Spinal cord (tissue), 10 donors: ENCODE measurements at places on chromosomes 2 and 18.

DNA sequence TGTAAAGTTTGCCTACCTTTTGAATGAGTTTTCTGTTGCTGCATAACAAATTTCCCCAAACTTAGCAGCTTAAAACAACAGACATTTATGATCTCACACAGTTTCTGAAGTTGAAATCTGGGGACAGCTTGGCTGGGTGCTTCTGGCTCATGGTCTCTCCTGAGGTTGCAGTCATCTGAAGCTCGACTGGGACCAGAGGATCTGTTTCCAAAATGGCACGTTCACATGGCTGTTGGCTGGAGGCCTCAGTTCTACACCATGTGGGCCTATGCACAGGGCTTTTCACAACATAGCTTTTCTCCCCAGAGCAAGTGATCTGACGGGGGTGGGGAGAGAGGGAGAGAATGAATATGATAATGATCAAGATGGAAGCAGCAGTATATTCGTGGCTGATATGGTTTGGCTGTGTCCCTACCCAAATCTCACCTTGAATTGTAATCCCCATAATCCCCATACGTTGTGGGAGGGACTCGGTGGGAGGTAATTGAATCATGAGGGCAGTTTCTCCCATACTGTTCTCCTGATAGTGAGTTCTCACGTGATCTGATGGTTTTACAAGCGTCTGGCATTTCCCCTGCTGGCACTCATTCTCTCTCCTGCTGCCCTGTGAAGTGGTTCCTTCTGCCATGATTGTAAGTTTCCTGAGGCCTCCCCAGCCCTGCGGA lies 3.5 kb downstream of the RALB start:
- H3K27ac ChIP-seq, result no peak overlapping the region
- no peak for DNase-seq
- peaks cover 14% of the 10 kb centered on the region for H3K4me1 ChIP-seq
- H3K27me3 ChIP-seq, result no peaks in the 10 kb centered on the region

- no peak overlapping the region for H3K4me3 ChIP-seq
- H3K36me3 ChIP-seq, result no peaks in the 10 kb centered on the region
- H3K4me1 ChIP-seq, result no peaks in the 10 kb centered on the region
- H3K27ac ChIP-seq, result no peak overlapping the region
Measured at GRCh38 chr18:21361307-21361880, 119.4 kb downstream of the GREB1L start.

GRCh38 chr2:200741468-200742202 lies 70.1 kb upstream of the BZW1 start:
- H3K4me1 ChIP-seq, result peaks cover 4% of the 10 kb centered on the region
- H3K27me3 ChIP-seq, result no peaks in the 10 kb centered on the region
- no peak overlapping the region for H3K4me3 ChIP-seq
- DNase-seq, result no peak
- H3K36me3 ChIP-seq, result no peaks in the 10 kb centered on the region

- H3K4me1 ChIP-seq, result no peaks in the 10 kb centered on the region
- no peak for DNase-seq
- H3K27ac ChIP-seq, result no peak overlapping the region
- no peak overlapping the region for H3K4me3 ChIP-seq
Measured at GRCh38 chr2:38765149-38765548, 12.9 kb upstream of the GEMIN6 start.

DNA sequence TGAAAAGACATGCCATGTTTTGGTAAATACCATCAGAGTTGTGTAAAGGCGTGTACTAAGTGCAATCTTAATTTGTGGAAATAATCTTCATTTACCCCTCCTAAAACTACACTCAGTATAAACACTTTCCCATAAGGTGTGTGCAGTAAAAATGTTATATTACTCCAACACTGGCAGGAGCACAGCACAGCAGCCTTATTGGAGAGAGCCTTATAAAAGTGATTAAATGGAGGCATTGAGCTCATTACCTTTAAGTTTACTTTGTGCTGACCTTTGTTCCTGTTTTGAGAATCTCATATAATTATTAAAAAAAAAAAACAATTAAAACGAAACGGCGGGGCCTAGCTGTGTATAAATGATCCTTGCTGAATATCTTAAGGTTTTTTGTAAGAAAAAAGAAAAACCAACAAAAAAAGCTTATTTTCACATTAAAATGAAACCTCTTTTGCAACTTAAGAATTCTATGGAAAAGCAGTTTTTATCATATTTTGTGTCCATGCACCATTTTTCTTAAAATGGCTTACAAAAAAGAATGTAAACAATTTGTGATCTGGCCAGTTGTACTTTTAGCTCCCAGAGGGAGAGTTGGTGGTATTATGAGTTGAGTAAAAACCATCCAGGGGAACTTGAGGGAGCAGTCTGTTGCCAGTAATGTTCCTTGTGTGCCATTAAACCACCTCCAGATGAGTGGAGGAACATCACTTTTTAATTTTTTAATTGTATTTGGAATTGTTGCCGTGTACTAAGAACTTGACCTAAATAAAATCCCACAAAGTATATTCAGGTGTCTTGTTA lies 103.4 kb downstream of the ABI2 start:
- H3K36me3 ChIP-seq, result peaks cover 3% of the 10 kb centered on the region
- no peaks in the 10 kb centered on the region for H3K4me1 ChIP-seq
- H3K27me3 ChIP-seq, result no peaks in the 10 kb centered on the region
- no peak for DNase-seq
- no peak overlapping the region for H3K4me3 ChIP-seq

GRCh38 chr2:7825591-7826312 lies 856.1 kb upstream of the ID2 start:
- no peak for DNase-seq
- no peak overlapping the region for H3K4me3 ChIP-seq

DNA sequence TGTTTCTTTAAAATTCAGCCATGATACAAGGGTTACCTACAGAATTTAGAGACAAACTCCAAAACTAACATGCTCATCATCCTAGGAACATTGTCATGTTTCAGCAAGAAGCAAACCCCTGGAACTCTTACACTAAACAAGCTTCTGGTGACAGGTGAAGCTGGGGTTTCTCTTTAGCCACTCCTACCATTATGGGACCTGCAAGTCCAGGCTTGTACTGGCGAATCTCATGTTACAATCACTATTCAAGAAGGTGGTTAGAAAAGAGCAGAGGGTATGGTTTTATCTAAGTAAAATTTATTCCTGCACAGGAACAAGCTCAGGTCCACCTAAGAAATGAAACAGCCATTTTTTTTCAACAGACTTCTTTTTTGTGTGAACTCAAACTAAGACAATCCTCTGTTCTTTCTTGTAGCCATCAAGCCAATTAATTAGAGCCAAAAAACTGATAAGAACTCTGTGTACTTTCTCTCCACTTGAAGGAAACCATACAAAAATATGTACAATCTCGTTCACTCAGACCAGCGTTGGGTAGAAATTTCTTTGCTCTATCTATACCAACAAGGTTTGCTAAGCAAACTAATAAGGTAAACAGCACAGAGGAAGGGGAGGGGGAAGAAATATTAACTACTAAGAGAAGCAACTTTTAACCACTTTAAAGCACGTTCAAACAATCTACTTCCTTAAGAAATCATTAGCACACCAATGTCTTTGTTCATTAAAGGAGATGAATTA lies 63.3 kb upstream of the NEDD4L start:
- no peaks in the 10 kb centered on the region for H3K36me3 ChIP-seq
- no peak for DNase-seq
- peaks cover 3% of the 10 kb centered on the region for H3K27me3 ChIP-seq
- no peak overlapping the region for H3K27ac ChIP-seq
- H3K4me3 ChIP-seq, result no peak overlapping the region
